ENCODE measurements at places on chromosomes 7 and 10.

DNA sequence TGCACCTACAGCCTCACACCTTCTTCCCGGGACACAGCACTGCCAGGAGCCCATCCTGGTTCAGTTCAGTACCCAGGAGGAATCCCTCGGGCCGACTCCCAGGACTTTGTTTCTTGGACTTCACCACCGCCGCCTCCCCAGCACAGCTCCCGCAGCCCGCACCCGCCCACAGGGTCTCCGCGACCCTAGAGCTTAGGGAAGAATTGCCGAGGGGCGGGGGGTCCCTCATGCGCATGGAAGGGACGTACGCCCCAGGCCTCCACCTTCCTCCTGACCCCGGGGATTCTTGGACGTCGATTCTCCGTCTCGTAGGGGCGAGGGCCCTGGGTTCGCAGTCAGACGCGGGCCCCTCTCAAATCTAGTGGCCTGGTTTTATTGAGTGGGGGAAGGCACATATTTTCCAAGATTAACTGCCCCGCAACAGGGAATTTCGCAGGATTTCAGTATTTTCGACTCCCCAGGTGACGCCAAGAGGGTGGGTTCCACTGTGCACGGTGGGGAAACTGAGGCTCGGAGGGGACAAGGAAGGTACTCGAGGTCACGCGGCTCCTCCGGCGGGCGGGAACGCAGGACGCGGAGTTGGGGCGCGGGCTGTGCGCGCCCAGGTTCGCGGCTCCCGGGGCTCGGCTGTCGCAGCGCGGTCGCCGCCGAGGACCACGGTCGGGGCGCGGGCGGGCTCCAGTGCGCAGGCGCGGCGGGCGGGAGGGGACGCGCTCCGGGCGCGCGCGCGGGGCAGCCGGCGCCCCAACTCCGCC, at the start of gene ADCY1:
ADCY1 (plus strand) TSS at position 708 of the 755 bp plus-strand sequence. CDS start 176 bp downstream, outside the sequence.
- DNase-seq = peak; percentile 77

DNA sequence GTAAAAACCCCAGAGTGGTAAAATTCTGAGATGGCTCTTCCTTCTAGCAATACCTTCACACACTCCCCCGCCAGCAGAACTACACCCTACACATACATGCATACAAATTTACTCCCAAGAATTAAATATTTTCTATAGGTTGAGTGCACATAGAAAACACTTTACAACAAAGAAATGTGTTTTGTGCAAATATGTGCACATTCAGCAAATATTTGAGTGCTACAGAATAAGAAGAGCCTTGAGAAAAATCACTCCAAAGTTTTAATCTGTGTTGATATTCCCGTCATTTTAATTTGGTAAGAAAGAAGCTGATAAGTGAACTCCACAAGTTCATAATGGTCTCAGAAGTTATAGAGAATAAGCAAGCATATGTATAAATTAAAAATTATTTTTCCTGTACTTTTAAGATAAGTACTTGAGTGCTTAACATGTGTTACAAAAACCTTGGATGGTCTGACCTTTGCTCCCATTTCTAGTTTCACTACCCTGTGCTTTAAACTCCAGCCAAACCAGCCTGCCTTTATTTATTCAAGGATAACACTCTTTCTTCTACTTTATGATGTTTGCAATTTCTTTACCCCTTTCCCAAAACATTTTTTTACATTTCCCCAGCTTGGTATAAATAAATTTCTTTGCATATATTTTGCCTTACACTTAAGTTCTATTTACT, 733.5 kb upstream of the LRRTM3 start:
- DNase-seq = no peak

GRCh38 chr10:125160856-125161706, 718 bp upstream of the CTBP2 start:
- DNase-seq = peak; percentile 88

DNA sequence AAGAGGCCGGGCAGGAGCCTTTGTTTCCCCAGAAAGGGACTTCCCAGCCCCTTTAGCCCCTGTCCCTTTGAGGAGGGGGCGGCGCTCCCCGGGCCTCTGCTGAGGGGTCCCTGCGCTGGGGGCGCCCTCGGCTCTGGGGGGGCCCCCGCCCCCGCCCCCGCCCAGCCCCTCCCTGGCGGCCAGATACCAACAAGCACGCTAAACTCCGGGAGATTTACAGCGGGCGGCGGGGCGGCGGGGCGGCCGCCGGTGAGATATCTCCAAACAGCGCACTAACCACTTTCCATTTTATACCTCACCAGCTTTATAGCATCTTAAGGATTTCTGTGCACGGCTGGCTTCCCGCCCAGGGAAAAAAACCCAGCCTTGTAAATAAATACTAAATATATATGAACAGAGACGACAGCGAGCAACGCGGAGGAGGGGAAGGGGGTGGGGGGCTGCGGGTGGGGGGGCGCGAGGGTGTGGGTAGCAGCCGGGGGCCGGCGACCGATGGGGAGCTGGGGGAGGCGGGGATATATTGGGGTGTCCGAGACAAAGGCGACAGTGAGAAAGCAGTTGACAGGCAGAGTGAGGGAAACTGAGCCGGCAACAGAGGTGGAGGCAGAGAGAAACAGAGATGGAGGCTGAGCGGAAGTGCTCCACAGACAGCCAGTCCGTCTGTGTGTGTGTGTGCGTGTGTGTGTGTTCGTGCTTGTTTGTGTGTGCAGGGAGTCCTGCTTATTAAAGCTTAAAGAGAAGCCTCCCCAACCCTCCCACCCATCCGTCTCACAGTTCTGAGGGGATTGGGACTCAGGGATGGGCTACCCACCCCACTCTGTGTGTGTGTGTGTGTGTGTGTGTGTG, 85.8 kb downstream of the HIF1AN start:
- no peak for DNase-seq

GRCh38 chr10:74585231-74586087, 240.9 kb upstream of the KAT6B start:
- no peak for DNase-seq

GRCh38 chr10:100129424-100129823, 47.8 kb upstream of the CPN1 start:
- no peak for DNase-seq

DNA sequence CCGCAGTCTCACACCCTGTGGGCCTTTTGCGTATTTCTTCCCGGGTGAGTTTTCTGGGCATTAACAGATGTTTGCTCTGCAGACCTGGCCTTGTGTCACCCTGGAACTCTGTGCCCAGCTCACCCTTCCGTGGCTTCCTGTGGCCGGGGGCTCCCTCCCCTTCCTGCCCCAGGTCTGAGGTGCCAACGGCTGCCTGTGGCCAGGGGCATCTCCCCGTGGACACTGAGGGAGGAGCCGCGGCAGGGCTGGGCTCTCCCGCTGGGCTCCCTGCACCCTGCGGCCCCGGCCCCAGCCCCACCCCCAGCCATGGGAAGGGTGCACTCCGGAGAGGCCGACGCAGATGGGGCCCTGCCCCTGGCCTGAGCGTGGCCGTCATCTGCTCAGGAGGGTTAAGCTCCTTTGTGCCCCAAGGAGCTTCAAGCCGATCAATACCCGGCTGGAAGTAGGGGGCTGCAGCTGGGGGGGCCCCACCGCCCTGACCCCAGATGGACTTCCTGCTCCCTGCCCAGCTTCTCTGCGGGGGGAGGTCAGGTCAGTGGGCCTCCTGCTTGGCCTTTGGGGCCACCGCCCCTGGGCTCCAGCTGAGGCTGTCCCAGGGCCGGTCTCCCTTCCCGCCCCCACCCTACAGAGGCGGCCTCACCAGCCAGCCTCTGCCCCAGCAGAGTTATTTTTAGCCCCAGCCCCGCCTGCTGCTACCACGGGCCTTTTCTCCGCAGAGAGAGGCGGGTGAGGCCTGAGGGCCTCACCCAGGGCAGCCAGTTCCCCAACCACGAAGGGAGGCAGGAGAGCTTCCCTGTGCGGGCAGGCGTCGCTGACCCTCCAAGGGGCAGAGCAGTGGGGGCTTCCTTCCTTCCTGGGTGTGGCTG, 24.2 kb downstream of the PWWP2B start:
- DNase-seq = peak; percentile 92

- peak; percentile 80 for DNase-seq
Observed at GRCh38 chr10:33291053-33291592, 43.3 kb downstream of the NRP1 start.

DNA sequence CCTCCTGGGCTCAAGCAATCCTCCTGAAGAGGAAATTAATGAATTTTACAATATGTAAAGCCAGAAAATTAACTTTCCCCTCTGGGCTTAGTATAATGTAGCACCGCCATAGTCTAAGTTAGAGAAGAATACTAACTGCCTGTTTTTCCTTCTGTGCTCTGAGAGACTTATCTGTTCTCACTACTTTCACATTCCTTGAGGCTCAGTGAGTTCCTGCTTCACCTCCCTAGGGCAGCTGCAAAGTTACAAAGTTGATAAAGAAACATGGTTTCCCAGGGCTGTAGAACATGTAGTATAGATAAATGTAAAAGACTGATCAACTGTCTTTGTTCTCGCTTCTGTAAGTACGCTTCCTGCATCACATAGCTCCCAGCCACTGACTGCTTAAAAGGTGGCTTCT, 16.0 kb upstream of the OLAH start:
- no peak for DNase-seq

GRCh38 chr10:75531571-75532031, 100.2 kb downstream of the LRMDA start:
- DNase-seq = no peak

Data from AG20443 (cell line).